ENCODE measurements at places on chromosomes 5 and 9. TPM values are rescaled to one million over a fixed set of nuclear protein-coding genes. Genes with fewer than 3 reads are reported as not detected.

The PLPP7 gene
- 6.6 TPM for total RNA-seq

The PCDHGA6 gene
- 23.6 TPM for total RNA-seq

GRCh38 chr5:142981886-142982820 is 212.0 kb downstream of the ARHGAP26 start:
- DNase-seq = peak; percentile 85

DNA sequence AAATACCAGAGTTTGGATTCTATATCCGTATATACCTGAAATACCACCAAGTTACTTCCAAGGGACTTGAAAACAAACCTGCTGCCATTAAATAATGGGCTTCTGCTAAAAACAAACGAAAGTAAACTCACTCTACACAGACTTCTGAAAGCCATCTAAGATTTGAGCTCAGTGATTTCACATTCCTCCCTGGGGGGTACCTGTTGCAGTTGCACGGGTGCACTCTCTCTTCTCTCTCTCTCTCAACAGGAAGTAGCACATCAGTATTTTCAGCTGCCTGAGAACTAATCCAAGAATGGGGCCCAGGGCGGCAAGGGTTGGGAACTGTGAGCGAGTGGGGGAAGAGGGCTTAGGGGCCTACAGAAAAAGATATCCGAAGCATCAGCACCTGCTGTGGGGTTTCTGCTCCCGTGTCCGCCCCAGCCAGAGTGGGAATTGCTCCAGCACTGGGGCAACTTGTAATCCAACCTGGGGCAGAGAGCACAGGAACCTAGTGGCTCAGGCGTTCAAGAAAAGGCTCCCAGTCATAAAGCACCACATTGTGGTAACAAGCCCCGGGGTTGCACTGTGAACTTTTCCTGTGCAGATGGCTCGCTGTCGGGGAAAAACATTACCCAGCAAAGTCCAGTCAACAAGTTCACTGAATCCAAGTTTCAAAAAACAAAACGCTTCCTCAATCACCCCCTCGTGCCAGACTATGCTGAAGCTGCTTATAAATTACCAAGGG is 99.8 kb downstream of the EFNA5 start:
- DNase-seq = no peak

GRCh38 chr5:16740811-16741392 is 124.1 kb upstream of the RETREG1 start:
- DNase-seq = no peak

The COL5A1 gene
- 27.7 TPM for total RNA-seq

Measured in cerebellum (tissue), 4 donors.